ENCODE measurements at places on chromosomes 6 and 20.
A peak's percentile ranks its signal among the peaks of the same experiment; 100 is the strongest.

DNA sequence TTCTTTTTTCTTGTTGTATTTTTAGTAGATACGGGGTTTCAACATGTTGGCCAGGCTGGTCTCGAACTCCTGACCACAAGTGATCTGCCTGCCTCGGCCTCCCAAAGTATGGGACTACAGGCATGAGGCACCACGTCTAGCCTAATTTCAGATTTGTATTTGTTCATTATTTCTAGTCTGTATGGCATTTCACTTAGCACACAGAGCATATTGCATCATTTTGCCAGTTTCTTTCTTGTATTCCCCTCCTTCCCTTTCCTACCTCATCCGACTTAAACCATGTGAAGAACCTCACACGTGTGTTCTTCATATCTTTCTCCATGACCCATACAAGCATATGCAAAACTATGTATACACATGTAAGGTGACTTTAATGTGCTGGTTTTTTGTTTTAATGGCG is 470.0 kb downstream of the CBLN4 start:
- no peak for DNase-seq

GRCh38 chr6:63572747-63573075 is 431 bp downstream of the LOC128125822 start:
- DNase-seq = no peak

DNA sequence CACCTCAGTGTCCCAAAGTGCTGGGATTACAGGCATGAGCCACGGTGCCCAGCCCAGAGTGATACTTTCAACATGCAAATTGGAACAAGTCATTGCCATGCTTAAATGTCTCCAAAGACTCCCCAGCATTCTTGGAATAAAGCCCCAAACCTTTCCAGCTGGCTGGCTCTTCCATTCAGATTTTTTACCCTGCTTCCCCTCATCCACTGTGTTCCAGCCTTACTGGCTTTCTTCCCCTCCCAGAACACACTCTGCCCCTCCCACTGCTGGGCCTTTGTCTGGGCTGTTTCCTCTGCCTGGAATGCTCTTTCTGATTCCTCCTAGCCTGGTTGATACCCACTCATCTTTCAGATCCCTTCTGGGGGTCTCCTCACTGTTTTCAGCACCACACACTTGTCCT is 40.1 kb upstream of the NNAT start:
- DNase-seq = no peak

DNA sequence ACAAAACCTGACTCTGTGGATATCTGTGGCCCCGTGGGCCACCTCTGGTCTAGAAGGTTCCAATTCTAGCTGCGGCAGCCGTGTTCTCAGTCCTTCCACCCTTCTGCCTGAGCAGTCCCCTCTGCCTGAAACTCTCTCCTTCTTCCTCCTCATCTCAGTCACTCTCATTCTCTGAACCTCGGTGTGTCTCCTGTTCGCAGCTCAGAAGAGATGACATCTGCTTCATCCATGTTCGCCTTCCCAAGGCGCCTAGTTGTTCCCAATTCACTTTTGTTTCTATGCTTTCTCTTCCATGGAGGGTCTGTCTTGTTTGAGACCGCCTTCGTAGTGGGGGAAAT is 95.5 kb downstream of the CEBPB start:
- DNase-seq = no peak

GRCh38 chr6:170344631-170345576 is 38.3 kb downstream of the FAM120B start:
- no peak for DNase-seq

DNA sequence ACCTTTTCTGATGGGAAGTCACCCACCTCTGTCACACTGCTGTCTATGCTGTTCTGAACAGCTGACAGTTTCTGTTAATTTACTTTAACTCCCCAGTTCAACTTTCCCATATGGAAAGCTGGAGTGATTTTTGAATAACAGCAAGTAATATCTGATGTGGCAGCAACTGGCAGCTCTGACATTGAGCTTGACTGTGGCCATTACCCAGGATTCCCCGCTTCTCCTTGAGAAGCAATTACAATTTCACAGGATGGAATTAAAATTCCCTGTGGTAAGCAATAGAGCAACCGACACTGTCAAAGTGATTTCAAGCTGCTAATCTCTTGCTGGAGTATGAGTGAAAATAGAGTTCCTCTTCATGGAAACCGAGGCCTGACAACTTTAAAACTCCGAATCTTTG is 348.1 kb upstream of the SOX4 start:
- no peak for DNase-seq

GRCh38 chr6:30465595-30466306 is 23.6 kb upstream of the HLA-E start:
- DNase-seq = no peak

- no peak for DNase-seq
These were observed 136.2 kb downstream of the RPS12 start for GRCh38 chr6:132950566-132950965.

DNA sequence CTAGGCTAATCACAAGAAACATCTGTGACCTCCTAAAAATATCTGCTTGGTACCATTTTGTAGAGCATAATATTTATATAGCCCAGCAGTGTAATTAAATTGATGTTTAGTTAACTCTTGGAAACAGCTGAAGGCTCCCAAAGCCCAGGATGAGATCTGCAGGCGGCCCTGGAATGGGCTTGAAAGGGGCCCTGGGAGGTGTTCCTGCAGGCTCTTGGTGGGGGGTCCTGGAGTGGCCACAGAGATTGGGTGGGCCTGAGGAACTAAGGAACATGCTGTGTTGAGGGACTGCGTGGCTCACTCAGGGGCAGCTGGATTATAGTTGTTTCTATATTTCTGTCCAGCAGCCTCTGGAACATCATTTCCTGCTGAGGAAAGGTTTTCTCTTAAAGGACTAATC is 9.2 kb downstream of the SCP2D1 start:
- no peak for DNase-seq

GRCh38 chr6:139256087-139256486 is 35.7 kb downstream of the TXLNB start:
- no peak for DNase-seq

DNA sequence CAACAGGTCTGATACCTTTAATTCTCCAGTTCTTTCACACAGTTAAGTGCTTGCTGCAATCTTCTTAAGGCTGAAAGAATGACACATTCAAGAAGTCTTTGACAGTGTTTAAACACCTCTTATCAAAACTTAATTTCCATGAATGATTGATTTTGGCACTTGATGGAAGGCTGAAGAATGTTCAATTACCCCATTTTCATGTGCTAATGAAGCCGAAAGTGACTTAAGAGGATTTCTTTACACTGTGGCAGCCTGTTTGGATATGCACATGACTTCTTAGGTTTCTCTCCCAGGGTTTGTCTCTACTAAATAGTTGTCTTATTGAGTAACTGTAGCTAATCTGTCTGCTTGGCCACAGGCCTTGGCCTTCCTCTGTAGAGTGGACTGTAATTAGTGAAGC is 81.1 kb upstream of the PRDM1 start:
- no peak for DNase-seq

DNA sequence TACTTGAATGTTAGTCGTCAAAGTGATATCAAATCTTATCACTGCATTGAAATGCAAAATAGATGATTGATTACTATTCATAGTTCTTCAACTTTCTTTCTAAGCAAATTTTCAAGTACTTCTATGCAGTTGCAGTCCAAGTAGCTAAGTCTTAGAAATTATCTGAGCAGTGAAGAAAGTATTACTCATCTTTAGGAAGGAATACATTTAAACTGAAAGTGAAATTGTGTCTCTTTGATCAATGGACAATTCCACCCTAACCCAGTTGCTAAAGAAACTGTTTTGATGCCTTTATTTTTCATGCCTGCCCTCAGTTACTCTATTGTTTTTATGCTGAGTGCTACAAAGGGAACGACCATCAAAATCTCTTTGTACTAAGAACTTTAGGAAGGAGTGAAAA is 337.4 kb downstream of the GRIK2 start:
- no peak for DNase-seq

GRCh38 chr6:75144386-75144785 is 61.5 kb downstream of the COL12A1 start:
- DNase-seq = no peak

- no peak for DNase-seq
These were observed 4.6 kb downstream of the KCNK5 start for GRCh38 chr6:39224523-39225182.

DNA sequence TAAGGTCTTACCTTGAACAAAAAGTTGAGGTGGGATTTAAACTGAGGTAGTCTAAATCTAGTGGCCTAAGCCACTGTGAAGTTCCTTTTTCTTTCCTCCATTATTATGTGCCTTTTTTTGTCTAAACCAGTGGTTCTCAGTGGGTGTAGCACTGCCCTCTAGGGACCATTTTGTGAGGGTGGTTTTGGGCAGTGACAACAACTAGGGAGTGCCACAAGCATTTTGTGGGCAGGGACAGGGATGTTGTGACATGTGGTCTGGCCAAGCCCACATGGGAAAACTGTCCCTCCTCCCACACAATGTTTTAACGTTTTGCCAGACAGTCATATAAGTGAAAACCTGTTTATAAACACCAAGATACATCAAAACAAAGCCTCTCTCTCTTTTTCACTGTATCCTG is 899.4 kb upstream of the FLRT3 start:
- no peak for DNase-seq

- DNase-seq = peak; percentile 51
These were observed 20.8 kb downstream of the C20orf203 start for GRCh38 chr20:32652739-32653526.

DNA sequence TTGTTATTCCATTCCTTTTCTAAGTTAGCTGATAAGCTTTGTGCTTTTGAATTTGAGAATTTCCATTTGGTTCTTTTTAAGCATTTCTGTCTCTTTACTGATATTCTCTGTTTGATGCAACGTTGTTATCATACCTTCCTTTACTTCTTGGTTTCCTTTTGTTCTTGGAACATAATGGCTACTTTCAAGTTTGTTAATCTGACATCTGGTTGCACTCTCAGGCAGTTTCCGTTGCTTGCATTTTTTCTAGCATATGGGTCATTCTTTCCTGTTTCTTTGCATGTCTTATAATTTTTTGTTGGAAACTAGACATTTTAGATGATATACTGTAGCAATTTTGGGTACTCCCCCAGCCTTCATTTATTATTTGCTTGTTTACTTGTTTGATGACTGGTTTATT is 12.5 kb downstream of the CDC5L start:
- no peak for DNase-seq

- no peak for DNase-seq
These were observed 51.1 kb upstream of the MYL9 start for GRCh38 chr20:36490191-36490590.

GRCh38 chr6:13427801-13428582 is 59.4 kb downstream of the GFOD1 start:
- no peak for DNase-seq

GRCh38 chr6:161434350-161434749 is 160.5 kb upstream of the AGPAT4 start:
- DNase-seq = no peak

GRCh38 chr6:160992061-160992979 is 751 bp downstream of the MAP3K4 start:
- no peak for DNase-seq

DNA sequence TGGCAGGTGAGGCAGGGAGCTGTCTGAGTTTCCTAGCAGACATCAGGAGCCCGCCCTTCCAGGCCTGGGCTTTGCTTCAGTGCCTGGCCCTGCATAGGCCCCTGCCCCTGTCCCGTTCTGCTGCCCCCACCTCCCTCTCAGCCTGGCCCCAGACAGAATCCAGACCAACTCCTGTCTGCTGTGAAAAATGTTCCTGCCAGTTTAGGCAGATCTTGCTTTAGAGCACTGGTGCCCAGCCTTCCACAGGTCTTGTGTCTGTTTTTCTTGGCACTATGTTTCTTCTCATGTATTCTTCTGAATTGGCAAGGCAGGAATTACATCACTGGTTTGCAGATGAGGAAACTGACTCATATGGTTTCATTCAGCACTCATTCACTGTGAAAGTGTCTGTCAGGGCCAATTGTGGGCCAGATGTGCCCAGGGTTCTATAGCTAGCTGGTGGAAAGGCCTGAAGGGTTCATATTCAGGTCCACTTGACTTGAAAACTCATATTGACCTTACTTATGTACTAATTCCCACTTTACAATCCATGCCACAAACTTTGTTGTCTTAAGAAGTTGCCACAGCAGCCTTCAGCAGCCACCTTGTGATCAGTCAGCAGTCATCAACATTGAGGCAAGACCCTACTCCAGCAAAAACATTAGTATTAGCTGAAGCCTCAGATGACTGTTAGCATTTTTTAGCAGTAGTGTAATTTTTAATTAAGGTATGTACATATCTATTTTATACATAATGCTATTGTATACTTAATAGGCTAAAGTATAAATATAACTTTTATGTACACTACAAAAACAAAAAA is 40.5 kb downstream of the HLA-F start:
- no peak for DNase-seq

- DNase-seq = no peak
These were observed 563 bp downstream of the MGME1 start for GRCh38 chr20:17969278-17969883.

- DNase-seq = no peak
These were observed 157.7 kb downstream of the PREX1 start for GRCh38 chr20:48669946-48670605.

GRCh38 chr6:21281366-21281765 is 312.2 kb upstream of the SOX4 start:
- no peak for DNase-seq

GRCh38 chr6:117676577-117677218 is 1.4 kb downstream of the NUS1 start:
- no peak for DNase-seq

GRCh38 chr20:17653835-17654648 is 28.0 kb downstream of the RRBP1 start:
- no peak for DNase-seq

GRCh38 chr6:108610957-108611586 is 50.4 kb downstream of the FOXO3 start:
- no peak for DNase-seq

DNA sequence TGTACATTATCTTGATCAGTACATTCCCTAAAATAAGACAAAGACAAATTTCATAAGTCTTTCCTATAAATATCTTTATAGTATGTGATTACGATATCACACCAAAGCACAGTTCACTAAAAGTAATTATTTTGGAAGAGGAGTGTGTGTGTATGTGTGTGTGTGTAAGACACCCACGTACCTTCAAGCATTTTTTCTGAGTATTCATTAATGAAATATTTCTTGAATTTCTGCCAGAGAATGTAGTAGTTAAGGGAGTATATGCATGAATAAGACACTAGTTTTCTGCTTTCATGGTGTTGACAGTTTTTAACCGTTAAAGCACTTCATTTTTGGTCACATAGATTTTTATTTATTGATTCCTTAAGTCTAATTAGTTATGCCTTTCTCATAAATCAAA is 36.8 kb downstream of the MANEA start:
- DNase-seq = no peak

GRCh38 chr20:63456429-63457284 is 15.8 kb downstream of the KCNQ2 start:
- DNase-seq = no peak

- no peak for DNase-seq
These were observed 85.7 kb downstream of the MRAP2 start for GRCh38 chr6:84119277-84119676.

- no peak for DNase-seq
These were observed 1.4 kb downstream of the SAMD5 start for GRCh38 chr6:147509891-147510290.

GRCh38 chr6:148317739-148318138 is 24.9 kb upstream of the SASH1 start:
- no peak for DNase-seq
